ENCODE measurements at places on chromosomes 2 and 18.

DNA sequence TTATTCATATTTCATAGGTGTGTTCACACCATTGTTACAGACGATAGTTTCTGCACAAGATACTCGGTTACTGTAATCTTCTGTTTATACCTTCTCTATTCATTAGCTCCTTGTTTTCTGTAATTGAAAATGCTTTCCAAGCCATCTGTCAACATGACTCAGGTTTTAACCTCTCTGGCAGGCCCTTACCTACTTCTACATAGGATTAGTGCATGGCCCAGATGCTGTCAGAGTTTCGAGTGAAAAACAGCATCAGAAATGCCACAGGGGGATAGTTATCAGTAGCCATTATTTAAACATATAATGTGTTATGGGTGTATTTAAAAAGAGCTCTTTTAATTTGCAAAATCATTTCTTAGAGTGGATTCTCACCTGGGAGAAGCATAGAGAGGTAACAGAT, 596.4 kb downstream of the FBXO15 start:
- no peak for DNase-seq

DNA sequence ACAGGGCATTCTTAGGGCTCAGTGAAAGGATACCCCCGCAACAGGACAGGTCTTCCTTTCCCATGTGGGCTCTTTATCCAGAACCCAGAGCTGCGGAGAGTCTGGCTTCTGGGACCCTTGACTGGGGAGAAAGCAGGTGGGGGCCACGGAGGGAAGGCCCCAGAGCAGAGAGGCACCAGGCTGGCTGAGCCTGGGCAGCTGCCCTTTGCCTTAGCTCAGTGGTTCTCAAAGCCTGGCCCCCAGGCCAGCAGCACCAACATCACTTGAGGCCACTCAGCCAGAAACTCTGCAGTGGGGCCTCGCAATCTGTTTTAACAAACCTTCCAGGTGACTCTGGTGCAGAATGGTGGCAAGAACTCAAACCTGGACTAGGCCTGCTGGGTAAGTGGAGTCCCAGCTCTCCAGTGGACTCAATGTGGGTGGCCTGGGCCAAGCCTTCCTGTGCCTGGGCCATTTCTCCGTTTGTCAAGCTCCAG, 1.6 kb upstream of the TMEM37 start:
- no peak for DNase-seq

DNA sequence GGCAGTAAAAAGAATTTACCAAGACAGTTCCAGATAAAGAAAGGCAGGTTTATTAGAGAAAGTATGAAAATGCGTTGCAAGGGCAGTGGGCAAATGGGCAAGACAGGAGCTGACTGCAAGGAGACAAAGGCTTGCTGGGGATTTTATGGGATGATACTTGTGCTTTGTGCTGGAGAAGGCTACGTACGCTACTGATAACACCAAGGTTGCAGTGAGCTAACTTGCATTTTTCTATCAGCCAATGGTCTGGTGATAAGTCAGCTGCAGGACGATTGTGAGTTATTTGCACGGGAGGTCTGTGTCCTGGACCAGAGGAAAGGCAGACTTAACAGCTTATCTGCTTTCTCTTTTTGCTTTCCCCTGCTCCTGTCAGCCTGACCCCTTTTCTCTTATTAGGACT, 116.5 kb downstream of the PMS1 start:
- DNase-seq = no peak

GRCh38 chr2:217691920-217692666, 310.7 kb downstream of the TNS1 start:
- DNase-seq = no peak

GRCh38 chr2:75892490-75892889, 181.8 kb upstream of the GCFC2 start:
- DNase-seq = no peak

DNA sequence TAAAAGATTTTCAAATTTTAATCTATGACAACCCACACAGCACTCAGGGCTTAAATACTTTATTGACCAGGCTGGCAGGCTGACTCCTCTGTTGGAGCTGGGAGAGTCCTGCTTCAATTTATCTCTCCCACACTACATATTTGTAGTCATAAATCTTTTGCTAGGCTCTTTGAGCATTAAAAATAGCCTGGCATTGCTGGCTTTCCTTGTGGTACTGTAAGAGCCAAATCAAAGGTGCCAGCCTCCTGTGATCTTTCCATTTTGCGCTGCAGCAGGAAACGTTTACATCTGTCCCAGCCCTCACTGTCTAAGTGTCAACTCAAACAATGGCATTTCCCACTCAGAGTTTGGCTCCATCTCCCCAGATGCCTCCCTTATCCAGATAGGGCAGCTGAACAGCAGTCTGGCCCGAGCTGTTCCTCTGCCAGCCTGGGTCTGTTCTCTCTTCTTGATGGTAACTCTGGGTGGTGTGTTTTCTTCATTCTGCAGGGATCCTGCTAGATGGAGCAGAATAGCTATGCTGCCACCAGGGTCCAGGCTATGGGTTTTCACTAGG, 62.1 kb downstream of the LRRTM1 start:
- DNase-seq = no peak

DNA sequence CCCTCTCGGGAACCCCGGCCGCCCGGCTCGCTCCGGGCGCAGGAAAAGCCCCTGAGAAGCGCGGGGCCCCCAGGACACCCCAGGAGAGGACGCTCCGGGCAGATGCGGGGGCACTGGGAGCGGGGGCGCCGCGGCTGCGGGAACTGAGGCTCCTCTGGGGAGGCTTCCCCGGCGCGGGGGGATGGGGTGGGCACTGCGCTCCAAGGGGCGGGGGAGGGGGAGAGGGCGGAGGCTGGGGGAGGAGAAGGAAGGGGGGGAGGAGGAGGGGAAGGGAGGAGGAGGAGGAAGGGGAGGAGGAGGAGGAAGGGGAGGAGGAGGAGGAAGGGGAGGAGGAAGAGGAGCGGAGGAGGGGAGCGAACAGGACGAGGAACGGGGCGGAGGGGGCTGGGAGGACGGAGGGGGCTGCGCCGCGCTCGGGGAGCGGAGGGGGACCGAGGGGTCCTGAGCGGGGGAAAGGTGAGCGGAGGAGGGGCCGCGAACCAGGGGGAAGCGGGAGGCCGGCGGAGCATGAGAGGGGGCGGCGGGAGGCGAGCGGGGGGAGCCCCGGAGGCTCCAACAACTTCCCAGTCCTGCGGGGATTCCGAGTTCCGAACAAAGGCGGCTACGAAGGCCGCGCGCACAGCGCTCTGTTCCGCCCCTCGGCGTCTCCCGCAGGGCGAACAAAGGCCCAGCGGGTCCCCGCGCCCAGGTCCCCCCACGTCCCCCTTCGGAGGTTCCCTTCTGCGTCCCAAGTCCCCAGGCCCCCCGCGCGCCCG, 742 bp downstream of the PXDN start:
- DNase-seq = no peak

GRCh38 chr18:23882616-23883276, 131.8 kb upstream of the TTC39C start:
- no peak for DNase-seq

DNA sequence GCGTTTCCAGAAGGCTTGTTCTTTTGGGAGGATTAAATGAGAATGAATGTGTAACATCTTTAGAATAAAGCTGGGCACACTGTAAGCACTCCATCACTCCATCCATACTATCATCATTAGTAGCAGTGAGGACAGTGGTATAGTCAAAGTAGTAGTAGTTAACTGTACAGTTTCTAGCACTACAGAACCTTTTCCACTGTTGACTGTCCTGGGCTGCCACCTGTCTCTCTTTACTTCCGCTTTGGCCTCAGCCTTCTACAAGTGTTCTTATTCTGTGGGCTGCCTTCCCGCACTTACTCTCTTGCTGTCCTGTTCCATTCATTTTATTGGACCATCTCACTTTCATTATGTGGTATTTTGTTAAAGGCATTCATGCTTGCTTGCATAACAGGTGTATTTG, 3.3 kb downstream of the SLC9A2 start:
- no peak for DNase-seq
